ENCODE measurements at places on chromosomes 7 and 10.
A peak's percentile ranks its signal among the peaks of the same experiment; 100 is the strongest.

GRCh38 chr10:17026686-17027485 is 102.7 kb downstream of the CUBN start:
- DNase-seq: peak; percentile 80

DNA sequence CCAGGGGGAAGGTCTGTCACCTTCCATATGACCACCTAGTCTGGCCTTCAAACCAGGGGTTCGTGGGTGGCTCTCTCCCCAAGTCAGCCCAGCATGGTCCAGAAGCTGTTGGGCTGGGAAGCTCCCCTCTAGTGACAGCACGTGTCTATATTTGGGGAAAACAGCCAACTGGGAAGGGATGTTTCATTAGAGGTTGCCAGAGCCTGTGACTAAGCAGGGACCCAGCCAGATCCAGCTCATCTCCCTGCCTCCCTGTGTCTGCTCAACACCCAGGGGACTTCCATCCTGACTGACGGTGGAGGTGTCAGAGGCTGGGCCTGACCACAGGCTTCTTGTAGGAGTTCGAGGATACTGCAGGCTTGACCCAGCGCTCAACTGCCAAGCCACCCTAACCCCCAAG is 10.5 kb downstream of the STYXL1 start:
- no peak for DNase-seq

GRCh38 chr7:106177738-106178592 is 65.9 kb upstream of the SYPL1 start:
- no peak for DNase-seq

GRCh38 chr10:57249615-57250281 is 888.7 kb upstream of the ZWINT start:
- DNase-seq: no peak

DNA sequence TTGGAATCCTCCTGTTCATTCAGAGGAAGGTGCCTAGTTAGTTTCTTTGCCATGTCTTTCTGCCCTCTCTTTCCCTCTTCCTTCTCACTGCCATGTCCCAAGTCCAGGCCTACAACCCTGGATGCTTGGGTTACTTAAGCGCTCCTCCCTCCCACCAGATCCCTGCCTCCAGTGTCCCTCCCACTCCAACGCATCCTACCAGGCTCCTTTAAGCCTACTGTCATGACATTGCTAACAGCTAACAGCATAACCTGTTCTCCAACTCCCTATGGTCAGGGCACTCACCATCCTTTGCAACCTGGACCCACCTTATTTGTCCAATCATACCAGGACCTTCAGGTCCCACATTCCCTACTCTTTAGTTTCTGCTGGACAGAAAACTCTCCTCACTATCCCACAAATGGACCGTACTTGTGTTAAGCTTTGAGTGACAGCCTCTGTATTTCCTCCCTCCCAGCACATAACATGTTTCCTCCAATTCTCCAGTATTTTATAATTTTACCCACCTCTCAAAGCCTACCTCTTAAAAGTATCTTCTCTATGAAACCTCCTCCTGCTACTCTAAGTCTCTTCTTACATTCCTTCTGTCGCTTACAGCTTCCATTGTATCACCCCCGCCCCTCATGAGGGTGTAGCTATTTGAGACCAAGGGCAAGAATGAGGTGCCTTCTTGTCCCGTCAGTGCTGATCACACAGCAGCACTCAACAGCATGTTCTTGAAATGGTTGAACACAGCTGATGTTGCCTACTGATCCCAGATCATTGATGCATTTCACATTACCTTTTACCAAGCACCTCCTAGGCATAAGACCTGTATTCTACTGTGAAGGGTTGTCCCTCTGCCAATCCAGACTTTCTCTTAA is 1.7 kb downstream of the BLNK start:
- DNase-seq: no peak

GRCh38 chr10:30238836-30239235 is 110.2 kb downstream of the MTPAP start:
- DNase-seq: no peak

GRCh38 chr10:124414076-124414475 is 4.6 kb downstream of the OAT start:
- no peak for DNase-seq

GRCh38 chr7:95781961-95782586 is 9.7 kb downstream of the DYNC1I1 start:
- no peak for DNase-seq

DNA sequence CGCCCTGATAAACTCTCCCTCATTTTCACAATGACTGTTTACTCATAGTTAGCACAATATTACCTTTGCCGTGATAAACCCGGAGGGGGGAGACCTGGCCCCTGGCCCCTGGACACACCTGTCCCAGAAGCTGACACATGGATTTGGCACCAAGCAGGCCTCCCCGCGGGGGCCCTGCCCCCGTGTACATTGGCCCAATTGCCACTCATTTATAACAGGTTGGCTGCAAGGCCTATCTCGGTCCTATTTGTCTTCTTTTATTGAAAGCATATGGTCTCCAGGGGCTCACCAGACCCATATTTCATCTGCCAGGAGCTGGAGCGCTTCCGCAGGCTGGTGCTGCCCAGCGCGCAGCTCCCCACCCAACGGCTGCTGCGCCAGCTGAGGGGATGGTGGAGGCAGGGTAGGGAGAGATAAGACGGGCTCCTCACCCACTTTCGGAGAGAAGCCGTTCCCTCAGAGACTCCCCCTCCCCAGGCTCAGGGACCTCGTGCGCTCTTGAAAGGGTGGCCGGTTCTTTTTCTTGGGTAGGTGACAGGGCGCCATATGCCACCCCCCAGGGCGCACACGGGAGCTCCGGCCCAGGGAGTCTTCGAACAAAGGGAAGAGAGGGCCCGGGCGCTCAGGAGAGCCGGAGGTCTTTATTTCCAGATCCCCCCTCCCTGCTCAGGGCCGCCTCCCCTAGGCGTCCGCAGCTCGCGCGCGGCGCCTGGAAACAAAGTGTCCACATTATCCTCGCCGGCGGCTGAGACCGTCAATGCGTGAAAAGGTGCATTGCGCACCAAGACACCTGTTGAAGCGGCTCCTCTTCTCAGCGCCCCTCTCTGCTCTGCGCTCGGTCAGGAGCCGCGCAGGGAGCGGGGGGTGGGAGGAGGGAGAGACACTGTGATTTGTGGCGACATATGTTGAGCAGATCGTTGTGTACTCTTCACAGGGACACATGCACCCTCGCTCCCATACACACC is 4.3 kb upstream of the NEUROG3 start:
- no peak for DNase-seq

- no peak for DNase-seq
These were observed 2.9 kb upstream of the ZNF467 start for GRCh38 chr7:149776289-149776688.

- DNase-seq: no peak
These were observed 693.1 kb downstream of the PARD3 start for GRCh38 chr10:34121781-34122622.

- DNase-seq: no peak
These were observed 50.4 kb upstream of the PLEKHA1 start for GRCh38 chr10:122323941-122324675.

DNA sequence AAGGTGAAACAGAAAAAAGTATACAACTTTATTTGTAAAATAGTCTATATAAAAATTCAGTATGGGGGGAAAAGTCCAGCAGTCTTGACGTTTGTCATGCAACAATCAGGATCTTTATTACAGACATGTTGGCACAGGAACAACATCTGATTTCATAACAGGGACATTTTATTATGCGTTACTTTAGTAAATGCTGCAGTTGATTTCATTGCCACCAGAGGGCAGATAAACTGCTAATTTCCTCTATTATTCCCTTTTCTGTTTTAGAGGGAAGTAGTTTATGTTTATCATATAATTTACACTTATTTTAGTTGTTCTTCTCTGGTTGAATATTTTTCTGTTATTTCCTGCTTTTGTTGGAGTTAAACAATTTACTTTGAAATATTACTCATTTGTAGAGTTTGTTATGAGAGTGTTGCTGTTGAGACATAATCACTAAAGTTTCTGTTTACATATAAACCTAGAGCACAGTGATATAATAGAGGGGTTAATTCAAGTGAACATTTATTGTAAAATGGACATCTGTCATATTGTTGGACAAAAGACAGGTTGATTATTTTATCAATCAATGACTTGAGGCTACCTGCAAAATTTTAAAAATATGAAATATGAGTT is 3.3 kb downstream of the PLXDC2 start:
- DNase-seq: no peak

GRCh38 chr7:81884817-81885216 is 115.0 kb upstream of the HGF start:
- no peak for DNase-seq

- no peak for DNase-seq
These were observed 16.3 kb downstream of the PI4K2A start for GRCh38 chr10:97656777-97657176.

DNA sequence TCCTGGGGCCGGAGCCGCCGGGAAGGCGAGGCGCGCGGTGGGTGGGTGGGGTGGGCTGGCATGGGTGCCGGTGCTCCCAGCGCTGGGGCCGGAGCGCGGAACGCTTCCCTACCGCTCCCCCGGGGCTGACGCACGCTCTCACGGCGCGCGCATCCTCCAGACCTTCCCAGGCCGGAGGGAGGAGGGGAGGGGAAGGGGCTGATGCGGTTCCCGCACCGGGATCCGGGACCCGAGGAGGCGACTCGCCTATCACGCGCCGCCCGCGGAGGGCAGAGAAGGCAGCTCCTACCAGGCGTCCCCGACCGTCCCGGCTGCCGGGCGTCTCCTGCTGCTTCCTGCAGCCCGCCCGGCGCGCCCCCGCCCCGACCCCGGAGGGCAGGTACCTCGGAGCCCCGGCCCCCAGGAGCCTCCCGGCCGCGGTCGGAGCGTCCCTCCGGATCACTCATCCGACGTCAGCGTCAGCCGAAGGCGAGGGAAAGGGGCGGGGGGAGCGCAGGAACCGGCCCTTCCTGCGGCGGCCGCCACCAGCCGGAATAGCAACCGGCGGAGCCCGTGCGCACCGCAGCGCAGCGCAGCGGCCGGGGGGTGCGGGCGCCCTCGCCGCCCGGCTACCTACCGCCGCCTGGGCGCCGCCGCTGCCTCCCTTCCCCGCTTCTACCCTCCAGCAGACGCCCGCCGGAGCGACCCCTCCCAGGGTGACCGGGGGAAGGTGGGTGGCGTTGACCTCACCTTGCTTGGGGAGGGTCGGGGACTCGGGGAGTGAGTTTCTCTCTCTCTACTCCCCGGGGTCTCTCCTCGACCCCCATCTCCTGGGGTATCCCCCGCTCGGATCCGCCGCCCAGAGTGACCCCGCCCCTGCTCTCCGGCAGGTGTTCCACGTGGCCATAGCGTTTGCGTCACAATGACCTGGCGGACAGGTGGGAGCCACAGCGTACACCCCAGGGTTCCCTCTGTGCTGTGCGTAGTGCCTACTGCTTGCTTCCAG is at the start of gene ICA1:
Gene ICA1, minus strand, starts transcription at position 457 of the 985 bp plus-strand sequence. CDS start 26,241 bp downstream, outside the sequence.
- DNase-seq: no peak

DNA sequence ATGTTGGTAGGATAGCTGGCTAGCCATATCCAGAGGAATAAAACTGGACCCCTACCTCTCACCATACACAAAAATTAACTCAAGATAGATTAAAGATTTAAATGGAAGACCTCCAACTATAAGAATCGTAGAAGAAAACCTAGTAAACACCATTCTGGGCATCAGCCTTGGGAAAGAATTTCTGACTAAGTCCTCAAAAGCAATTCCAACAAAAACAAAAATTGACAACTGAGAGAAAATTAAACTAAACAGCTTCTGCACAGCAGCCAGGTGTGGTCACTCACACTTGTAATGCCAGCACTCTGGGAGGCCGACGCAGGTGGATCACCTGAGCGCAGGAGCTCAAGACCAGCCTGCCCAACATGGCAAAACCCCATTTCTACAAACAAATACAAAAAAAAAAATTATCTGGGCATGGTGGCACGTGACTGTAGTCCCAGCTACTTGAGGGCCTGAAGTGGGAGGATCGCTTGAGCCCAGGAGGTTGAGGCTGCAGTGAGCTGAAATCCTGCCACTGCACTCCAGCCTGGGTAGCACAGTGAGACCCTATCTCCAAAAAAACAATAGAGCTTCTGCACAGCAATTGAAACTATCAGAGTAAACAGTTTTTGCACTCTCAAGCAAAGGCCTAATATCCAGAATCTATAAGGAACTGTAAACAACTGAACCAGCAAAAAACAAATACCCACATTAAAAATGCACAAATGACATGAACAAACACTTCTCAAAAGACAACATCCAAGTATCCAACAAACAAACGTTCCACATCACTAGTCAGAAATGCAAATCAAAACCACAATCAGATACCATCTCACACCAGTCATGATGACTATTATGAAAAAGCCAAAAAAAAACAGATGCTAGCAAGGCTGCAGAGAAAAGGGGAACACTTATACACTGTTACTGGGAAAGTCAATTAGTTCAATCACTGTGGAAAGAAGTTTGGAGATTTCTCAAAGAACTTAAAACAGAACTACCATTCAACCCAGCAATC is 4.8 kb downstream of the CRPPA start:
- DNase-seq: no peak

DNA sequence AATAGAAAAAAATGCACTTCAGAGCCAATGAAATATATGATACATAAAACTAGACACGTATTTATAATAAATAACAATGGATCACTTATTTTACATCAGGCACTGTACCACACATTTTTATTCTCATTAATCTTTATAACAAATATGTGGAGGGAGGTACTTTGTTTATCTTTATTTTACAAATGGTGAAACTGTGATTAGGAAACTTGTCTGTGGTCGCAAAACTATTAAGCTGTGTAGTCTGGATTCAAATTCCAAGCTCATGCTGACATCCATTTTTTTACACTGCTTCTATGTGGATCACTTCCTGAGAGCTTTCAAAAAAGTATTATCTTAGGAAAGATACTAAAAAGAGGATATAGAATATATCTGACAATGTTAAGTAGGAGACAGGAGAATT is 978.6 kb downstream of the SORCS1 start:
- no peak for DNase-seq

- DNase-seq: no peak
These were observed 110.4 kb downstream of the PARD3 start for GRCh38 chr10:34704526-34705184.

- no peak for DNase-seq
These were observed 939.8 kb downstream of the SORCS1 start for GRCh38 chr10:106224676-106225075.

DNA sequence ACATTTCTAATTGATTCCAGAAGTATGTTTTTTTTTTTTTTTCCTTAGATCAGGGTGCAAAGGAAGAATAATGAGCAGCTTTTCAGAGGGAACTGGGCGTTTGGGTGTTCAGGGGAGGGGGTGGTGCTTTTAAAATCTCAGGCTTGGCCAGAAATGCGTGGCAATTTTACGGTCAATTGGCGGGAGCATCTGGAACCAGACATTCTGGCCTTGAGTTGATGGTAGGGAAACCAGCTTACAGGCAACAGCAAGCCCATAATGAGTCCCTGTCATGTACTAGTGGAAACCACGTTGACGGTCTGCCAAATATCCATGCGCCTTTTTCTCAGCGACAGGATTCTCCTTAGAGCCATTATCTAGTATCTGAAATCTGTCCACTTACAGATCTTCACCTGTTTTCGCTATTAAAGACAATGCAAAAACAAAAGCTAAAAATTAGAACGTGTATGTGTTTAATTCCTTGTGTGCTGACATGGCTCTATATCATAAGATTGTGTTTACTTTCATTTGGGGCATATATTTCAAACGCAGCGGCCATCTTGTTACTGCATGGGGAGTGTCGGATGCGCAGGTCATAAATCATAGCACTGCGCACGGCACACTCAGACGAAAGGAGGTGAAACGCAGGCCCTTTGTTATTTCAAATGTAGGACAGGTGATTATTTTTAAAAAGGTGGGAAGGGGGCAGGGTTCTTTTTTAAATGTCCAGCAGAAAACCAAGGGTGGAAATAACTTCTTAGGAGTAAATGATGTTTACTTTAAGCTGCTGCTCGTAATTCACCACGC is 209.2 kb downstream of the AGMO start:
- no peak for DNase-seq

GRCh38 chr10:27660268-27660667 is 85.4 kb downstream of the MKX start:
- no peak for DNase-seq

Measured in stimulated activated CD4-positive, alpha-beta T cell treated with anti-CD3 and anti-CD28 coated beads, Interleukin-4, amount 100 ng/mL, for 24 hours (primary cell).